Stimulated activated CD8-positive, alpha-beta memory T cell treated with anti-CD3 and anti-CD28 coated beads, Interleukin-7, amount 100 ng/mL, for 1 hour (primary cell): ENCODE measurements at places on chromosomes 5 and 9.

DNA sequence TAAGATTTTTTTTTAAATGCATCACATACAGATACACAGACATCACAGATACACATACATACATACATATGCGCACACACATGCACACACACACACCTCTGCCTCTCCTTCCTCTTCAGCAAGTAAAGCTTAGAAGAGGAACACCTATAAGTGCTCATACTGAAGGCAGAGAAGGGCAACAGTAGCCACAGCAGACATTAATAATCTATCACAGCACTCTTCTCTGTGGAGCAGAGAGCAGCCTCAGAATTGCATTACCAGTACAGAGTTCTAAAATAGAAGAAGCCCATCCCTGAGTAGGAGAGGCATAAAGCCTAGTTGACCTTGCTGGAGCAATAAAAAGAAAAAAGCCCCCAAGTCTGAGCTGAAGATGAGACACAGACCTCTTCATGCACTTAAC is 110.6 kb downstream of the MLLT3 start:
- DNase-seq = no peak

DNA sequence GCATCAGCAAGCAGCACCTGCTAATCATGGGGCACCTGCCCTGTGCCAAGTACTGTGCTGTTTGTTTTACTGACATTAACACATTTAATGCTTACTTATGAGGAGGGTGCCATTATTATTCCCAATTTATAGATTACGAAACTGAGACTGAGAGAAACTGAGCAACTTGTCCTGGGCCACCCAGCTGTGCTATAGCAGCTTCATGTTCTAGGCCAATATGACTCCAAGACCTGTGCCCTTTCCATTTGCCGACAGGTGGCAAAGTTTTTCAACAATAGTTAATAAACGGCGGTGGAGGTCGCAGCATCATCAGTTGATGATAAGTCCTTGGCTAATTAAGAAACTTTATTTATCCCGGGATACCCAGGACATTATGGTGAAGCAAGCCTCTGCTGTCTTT is 55.4 kb downstream of the TIMD4 start:
- DNase-seq = no peak

DNA sequence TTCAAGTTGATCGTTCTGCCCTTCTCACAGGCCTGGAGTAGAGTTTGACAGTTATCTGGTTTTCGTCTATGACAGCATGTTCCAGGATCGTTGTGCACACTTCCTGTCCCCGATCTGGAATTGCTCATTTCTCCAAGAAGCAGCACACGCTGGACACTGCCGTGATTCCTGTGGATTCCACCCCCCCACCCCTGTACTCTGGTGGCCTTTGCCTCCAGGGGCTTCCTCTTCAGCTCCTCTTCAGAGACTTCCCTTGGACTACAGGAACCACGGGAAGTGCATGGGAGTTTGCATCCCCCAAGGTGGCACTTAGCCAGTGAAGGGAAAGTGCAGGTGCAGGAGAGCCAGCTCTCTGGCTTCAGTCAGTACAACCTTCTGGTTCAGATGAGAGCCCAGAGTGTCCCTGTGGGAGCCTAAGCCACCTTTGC is 160.7 kb downstream of the CACNA1B start:
- no peak for DNase-seq

GRCh38 chr5:154524181-154524580 is 46.2 kb upstream of the HAND1 start:
- DNase-seq = no peak

DNA sequence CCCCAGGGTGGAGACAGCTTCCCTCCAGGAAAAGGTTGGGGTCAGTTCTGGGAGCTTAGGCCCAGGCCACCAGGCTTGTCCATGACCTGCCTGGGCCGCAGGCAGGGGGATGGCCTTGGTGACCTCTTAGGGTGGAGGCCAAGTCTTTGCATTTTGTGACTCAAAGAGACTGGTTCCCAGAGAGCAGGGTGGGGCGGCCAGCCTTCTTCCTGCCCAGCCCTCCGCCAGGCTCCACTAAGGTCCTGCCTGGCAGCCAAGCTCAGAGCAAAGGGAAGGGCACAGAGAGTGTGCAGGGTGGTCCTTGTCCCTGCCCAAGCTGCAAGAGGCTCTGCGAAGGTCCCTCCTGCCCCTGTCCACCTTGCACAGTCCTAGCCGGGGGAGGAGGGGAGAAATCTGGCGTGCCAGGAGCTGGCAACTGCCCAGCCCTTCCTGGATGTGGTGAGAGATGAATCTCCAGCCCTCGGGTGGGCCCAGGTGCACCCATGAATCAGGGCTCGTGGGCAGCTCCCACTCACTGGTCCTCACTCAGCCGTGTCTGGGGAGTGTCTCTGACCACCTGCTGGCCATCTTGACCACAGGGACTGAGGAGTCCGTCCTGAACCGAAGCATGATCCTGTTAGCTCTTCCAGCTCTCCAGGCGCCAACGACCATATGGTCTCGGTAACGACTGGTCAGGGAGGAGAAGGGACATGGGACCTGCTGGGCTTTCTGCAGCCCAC is 2.3 kb upstream of the PTGDS start:
- DNase-seq = no peak

- no peak for DNase-seq
These were observed 1046.9 kb downstream of the CDH12 start for GRCh38 chr5:21806271-21806670.

- no peak for DNase-seq
These were observed 4.1 kb downstream of the LMX1B start for GRCh38 chr9:126617823-126618165.

- no peak for DNase-seq
These were observed 81.6 kb downstream of the RGS7BP start for GRCh38 chr5:64587370-64587769.

GRCh38 chr9:515665-516064 is 301.0 kb downstream of the DOCK8 start:
- DNase-seq = no peak

DNA sequence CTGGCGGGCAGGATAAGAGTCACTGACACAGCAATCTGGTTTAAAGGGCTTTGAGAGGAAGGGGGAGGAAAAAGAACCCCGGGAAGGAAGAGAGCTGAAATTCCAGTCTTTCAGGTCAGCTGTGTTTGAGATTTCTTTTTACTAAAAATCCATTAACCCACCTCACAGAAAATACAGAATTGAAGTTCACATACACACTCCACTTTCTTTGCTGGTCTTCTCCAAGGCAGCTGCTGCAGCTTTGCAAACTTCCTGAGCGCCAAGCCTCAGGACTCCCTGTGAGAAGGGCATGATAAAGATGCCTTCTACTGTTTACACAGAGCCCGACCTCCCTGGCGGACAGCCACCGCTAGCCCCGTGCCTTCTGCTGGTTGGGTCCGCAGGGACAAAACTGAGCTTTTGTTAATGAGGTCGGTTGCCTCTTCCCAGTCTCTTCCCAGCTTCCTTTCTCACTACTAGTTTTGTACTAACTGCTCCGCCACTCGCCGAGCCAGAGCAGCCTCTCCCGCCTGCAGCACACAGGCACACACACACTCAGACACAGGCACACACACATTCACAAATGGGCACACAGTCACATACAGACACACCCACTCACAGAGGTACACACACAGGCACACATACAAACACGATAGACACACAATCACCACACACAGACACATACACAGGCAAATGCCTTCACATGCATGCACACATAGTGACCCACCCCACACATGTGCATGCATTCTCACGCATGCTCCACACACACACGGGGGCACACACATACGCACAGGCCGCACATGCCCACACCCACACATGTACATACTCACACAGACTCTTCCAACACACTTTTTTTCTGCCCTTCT is at the start of gene FREM1:
TSS of gene FREM1 (minus strand) at position 468 of the 845 bp plus-strand sequence. CDS start 41,451 bp downstream, outside the sequence.
- no peak for DNase-seq

DNA sequence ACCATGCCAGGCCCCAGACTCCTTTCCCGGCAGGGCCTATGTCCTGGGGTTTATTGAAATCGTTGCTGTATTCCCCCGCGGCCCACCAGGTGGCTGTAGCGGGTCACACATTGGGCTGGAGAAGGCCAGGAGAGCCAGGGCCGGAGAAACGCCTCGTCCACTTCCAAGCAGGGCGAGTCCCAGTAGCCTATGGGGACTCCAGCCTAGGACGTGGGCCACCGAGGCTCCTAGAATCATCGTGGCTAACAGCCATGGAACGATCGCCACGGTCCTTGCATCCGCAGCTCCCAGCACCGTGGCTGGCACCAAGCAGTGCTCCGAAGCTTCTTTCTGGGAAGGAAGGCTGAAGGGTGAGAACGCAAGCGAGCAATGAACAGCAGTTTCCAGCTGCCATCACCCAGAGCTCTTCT is 87.7 kb downstream of the ENTREP1 start:
- no peak for DNase-seq

GRCh38 chr5:54630738-54631359 is 113.3 kb downstream of the SNX18 start:
- DNase-seq = no peak

DNA sequence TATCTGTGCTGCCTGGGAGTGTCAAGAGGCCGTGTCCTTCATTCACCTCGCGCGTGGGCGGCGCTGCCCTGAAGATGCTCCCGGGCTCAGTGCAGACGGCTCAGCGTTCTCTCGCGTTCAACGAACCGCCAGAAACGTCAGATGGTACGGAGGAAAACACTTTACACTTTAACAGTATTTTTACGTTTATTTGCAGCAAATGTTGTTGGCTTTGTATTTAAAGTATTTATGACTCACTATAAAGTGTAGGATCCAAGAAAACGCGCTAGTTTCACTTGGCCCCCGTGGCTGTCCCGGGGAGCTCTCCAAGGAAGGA is 544 bp upstream of the ERCC6L2 start:
- peak; percentile 17 for DNase-seq

- no peak for DNase-seq
These were observed 1.3 kb upstream of the CARD19 start for GRCh38 chr9:93094658-93095204.

DNA sequence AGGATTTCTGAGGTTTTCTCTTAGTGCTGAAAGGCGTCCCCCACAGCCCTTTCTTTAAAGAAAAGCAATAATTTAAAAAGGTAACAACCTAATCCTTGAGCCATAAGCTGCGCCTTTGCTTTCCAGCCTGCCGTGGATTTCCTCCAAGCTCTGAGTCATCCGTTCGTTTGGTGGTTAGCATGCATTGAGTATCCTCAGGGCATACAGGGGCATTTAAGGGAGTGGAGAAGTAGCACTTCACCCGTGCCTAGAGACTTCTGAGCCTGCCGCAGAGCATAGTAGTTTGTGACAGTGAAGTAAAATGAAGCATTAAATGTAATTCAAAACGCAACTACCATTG is 892 bp upstream of the TNC start:
- DNase-seq = no peak

GRCh38 chr5:139403418-139403786 is 487 bp downstream of the SPATA24 start:
- DNase-seq = no peak

- DNase-seq = no peak
These were observed 753 bp upstream of the STC2 start for GRCh38 chr5:173328844-173329490.

DNA sequence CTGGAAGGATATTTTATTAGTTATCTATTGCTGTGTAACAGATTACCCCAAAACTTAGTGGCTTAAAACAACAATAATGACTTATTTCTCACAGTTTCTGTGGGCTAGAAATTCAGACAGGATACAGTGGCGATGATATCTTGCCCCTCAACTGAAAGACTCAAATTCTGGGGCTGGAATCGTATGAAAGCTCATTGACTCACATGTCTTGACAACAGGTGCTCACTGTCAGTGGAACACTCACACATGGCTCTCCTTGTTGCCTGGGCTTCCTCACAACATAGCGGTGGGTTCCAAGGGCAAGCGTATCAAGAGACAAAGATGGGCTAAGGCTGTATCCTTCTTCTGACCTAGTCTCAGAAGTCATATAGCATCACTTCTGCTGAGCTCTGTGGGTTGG is 3.7 kb upstream of the GNPDA1 start:
- DNase-seq = no peak

GRCh38 chr5:133304178-133304577 is 252.4 kb downstream of the HSPA4 start:
- DNase-seq = no peak
